ENCODE measurements at places on chromosomes 2 and 18.

- no peak for DNase-seq
These were observed 7.6 kb upstream of the GAREM1 start for GRCh38 chr18:32478317-32478716.

DNA sequence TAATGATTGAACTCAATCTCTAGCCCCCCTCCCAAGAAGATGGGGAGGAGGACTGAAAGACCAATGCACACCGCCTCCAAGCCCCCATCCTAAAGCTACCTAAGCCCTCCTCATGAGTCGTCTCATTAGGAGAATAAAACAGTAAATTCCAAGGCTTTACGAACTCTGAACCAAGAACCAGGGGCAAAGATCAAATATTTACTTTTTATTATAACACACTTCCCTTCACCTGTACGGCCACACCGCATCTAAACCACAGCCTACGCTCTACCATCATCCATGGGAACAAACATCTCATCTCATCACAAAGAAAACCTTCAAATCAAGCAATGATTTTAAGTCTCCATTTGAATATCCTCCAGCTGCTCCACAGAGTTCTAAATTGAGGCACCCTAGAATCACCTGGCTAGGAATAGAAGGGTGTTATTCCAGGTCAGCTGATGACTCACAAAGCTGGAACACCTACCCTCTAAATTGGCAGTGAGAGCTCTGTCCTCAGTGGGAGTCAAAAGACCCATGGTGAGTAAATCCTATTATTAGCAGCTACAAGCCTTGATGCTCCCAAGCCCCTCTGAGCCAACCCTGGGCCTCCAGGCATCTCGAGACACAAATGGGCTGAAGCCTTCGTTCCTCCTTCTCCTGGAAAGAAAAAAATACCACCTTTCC lies 45.6 kb upstream of the BZW1 start:
- no peak for DNase-seq

DNA sequence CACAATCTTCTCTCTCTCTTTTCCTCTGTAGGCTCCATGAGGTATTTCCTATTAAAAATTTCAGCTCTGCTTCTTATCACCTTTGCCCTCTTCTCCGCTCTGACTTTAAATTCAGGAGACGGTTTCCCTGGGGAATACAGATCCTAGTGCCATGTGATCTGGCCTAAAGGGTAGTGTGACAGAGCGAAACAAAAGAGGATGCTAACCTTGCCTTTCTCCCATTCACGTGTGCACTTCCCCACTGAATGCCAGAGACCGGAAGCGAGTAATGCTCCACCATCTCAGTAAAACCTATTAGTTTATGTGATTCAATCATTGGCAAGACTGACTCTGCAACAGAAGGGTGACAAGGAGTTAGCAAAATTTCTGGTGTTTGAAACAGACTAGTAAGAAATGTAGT lies 358.3 kb downstream of the ZNF521 start:
- no peak for DNase-seq

- no peak for DNase-seq
These were observed 18.5 kb downstream of the CD226 start for GRCh38 chr18:69929041-69929774.

DNA sequence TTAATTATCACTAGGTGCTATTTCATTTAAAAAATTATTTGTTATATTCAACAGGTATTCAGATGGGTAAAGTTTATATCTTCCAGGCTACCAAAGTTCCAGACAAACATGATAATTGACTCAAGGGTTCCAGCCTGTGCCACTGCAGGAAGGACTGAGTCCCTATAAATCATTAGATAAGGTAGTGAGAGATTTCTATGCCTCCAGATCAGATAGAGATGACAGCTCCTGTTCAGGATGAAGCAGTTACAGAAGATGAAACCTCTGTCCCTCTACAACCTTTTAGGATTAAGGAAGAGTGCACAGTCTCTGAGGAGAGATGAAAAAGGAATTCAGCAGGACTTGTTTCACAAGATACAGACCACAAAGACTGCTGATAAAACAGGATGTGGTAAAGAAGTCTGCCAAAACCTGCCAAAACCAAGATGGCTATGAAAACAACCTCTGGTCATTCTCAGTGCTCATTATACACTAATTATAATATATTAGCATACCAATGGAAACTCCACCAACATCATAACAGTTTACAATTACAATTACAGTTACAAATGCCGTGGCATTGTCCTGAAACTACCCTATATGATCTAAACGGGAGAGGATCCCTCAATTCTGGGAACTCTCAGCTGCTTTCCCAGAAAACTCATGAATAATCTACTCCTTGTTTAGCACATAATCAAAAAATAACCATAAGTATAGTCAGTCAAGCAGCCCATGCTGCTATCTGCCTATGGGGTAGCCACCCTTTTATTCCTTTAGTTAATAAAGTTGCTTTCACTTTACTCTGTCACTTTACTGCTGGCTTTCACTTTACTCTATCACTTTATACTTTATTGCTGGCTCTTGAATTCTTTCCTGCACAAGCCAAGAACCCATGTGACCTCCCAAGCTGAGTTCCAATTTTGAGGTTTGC lies 288.5 kb downstream of the PDE11A start:
- DNase-seq: peak; percentile 56

- peak; percentile 49 for DNase-seq
These were observed 202.6 kb downstream of the TGIF1 start for GRCh38 chr18:3652380-3653262.

- no peak for DNase-seq
These were observed 1.1 kb upstream of the MOB4 start for GRCh38 chr2:197514754-197515153.

GRCh38 chr18:56907771-56908170 lies 239.1 kb upstream of the BOD1L2 start:
- DNase-seq: no peak

DNA sequence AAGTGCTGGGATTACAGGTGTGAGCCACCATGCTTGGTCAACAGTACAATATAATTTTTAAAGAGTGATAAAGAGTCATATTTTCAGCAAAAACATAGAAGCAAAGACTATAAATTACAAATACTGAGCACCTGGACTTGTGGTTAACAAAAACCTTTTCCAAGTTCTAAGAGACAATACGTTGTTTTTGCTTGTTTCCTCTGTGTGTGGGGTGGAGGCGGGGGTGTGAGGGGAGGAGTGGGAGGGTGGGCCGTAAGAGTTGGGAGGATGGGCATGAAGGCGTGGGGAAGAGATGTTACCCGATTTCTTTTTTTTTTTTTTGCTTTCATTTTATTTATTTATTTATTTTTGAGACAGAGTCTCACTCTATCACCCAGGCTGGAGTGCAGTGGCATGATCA lies 78.0 kb upstream of the WIPF1 start:
- DNase-seq: no peak

DNA sequence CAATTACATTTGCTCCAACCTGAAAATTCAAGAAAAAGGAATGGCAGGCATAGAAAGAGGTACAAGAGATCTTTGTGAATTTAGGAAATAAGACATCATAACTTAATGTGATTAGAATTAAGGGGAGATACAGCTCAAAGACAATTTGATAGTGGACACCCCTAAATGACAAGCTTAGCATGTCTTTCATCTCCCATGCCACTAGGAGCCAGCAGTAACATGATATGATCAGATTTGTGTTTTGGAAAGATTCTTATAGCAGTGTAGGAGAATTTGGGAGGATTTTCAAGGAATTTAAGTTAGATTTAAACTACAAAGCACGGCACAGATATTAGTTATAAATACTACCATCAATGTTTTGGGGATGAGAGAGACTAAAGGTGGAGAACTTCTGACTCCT lies 340.8 kb downstream of the RDH14 start:
- no peak for DNase-seq

GRCh38 chr2:119249855-119250717 lies 26.5 kb downstream of the STEAP3 start:
- DNase-seq: no peak

GRCh38 chr18:57433482-57433881 lies 1.7 kb upstream of the ONECUT2 start:
- no peak for DNase-seq

DNA sequence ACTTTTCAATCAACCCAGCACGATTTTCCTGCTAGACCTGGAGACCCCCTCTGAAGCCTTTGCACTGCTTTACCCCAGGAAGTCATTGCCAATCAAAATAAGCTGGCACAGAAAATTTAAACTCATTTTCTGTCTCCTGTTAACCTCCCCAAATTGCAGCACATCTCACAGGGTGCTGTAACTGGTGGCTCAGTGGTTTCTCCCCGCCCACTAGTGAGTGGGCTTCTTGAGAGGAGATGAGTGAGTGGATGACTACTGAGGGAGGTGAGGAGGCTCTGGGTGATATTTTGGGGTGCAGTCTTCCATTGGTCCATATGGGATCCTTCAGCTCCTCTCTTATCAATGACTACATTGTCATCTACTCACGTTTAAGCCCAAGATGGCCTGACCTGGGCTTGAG lies 239.8 kb upstream of the HS6ST1 start:
- peak; percentile 22 for DNase-seq

Measured in activated CD8-positive, alpha-beta memory T cell treated with anti-CD3 and anti-CD28 coated beads, Interleukin-2, amount 10 ng/mL, durations not matched to agents 7 days and 5 days (primary cell).